ENCODE measurements at places on chromosomes 2 and 18.

GRCh38 chr18:3410273-3410672 lies 39.7 kb upstream of the TGIF1 start:
- DNase-seq: no peak

DNA sequence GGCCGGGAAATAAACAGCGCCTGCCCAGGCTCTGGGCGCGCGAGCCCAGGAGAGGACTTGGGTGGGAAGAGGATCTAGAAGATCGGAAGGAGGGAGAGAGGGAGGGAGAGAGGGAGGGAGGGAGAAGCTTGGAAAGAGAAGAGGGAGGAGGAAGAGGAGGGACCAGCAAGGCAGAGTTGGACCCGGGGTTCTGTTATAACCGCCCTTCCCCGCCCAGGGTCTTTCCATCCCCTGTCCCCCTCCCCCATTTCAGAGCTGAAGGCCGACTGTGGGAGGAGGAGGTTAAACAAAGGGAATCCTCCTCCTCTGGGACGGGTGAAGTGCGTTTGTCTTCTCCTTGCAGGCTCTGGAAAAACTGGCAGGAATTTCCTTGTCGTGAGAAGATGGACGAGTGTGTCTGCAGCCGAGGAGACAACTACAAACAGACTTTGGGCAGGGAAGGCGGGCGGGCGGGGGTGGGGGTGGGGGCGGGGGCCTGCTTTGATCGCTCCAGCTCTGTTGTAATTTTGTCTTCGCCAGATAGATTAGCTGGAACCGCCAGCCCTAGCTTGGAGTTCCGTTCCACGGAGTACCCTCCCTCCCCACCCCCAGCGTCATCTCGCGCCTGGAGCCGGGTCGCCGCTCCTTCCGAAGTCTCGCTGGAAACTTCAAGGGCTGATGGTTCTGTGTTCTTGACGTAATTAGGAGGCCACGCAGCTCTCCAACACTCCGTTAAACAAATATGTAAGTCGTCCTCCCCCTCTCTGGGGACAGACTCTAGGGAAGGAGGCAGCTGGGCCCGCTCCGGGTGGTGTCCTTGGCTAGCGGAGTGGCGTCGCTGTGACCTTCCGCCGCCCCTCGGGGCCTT lies 6.4 kb upstream of the SP9 start:
- DNase-seq: no peak

GRCh38 chr18:76604935-76605240 lies 109.8 kb upstream of the ZNF516 start:
- DNase-seq: no peak

DNA sequence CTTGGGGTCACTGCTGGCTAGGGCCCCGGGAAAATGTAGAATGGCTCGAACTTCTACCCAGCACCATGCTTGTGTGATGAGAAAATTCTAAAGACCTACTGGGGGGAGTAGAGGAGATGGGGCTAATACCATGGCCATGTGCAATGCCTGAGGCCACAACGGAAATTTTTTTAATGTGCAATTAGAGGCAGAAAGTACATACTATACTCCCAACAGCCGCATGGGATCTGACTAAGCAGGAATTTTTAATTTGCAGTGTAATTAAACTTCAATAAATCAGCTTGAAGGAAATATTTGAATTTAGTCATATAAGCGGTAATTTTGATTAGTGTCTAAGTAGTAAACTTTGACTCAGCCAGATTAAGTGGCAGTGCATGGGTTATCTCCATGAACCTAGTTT lies 53.2 kb upstream of the CNGA3 start:
- DNase-seq: no peak

GRCh38 chr2:120438301-120439066 lies 92.5 kb downstream of the INHBB start:
- DNase-seq: no peak

DNA sequence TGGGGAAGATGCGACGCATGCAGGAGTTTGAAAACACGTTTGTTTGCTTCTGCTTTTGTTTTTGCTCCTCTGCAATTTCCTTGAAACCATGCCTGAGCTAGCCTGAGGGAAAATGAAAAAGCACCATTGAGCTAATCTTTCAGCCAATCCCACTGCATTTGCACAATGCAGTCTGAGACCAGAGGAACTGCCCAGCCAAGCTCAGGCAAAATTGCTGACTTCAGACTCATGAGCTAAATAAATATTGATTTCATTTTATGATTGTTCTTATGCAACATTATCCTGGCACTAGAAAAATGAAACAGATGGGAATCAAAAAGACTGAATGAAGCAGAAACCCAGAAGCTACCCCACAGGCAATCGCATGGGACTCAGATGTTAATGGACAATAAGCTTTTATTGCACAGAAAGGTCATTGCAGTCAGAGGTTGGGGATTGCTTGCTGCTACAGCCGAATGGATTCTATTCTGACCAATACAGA lies 37.0 kb downstream of the TPRKB start:
- no peak for DNase-seq

GRCh38 chr18:28411806-28412205 lies 234.9 kb upstream of the CDH2 start:
- no peak for DNase-seq

- no peak for DNase-seq
These were observed 76.4 kb upstream of the ZNG1B start for GRCh38 chr2:113361051-113361450.

DNA sequence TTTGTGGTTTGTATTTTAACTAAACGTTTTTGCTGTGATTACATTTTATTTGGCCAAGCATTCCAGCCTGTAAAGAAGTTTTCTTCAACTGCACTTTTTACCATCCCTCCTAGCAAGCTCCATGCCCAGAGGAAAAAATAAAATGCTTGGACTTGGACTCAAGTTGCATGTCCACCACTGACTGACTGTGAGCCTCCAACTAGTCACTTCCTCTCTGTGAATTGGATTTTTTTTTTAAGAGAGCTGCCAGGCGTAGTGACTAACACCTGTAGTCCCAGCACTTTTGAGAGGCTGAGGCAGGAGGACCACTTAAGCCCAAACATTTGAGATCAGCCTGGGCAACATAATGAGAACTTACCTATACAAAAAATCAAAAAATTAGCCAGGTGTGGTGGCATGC lies 1185.2 kb upstream of the PIK3C3 start:
- DNase-seq: no peak

- DNase-seq: no peak
These were observed 41.9 kb downstream of the SPTBN1 start for GRCh38 chr2:54497763-54498680.

DNA sequence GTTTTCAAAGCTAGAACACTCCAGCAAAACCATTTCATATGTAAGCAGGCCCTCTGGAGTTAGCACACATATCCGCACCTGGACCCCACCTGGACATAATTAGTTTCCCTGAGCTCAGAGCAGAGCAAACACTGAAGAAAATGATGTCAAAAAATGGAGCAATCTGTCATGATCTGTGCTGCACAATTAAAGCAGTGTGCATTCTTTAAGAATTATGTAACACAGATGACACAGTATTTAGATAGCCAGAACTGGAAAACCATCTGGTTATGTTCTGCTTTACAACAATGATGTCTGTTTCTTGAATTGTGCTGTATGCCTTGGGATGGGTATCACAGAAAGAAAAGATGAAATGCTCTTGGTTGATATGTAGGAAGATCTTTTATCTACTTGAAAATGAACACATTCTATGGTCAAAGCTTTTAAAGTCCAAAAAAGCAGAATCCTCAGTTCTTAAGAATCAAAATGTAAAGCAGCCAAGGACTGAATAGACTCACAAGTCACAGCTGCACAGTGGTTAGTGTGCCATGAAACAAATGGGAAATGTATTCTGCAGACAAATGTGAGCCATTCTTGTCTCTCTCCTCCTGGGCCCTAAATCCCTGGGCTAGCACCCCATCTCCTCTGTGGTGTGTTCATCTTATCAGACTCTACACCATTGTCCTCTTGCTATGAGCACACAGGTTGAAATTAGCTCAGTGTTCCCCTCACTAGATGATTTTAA lies 36.8 kb downstream of the HRH4 start:
- DNase-seq: no peak

- no peak for DNase-seq
These were observed 6.3 kb upstream of the RMDN2 start for GRCh38 chr2:37918742-37919186.

- DNase-seq: no peak
These were observed 159.4 kb downstream of the PXDN start for GRCh38 chr2:1584691-1585485.

- no peak for DNase-seq
These were observed 8.3 kb downstream of the C2orf81 start for GRCh38 chr2:74413001-74413698.

GRCh38 chr2:119744335-119744939 lies 15.3 kb upstream of the PTPN4 start:
- DNase-seq: no peak

- no peak for DNase-seq
These were observed 293.0 kb downstream of the NDUFA10 start for GRCh38 chr2:239731998-239732665.

- no peak for DNase-seq
These were observed 64.1 kb downstream of the EMILIN2 start for GRCh38 chr18:2910751-2911425.

DNA sequence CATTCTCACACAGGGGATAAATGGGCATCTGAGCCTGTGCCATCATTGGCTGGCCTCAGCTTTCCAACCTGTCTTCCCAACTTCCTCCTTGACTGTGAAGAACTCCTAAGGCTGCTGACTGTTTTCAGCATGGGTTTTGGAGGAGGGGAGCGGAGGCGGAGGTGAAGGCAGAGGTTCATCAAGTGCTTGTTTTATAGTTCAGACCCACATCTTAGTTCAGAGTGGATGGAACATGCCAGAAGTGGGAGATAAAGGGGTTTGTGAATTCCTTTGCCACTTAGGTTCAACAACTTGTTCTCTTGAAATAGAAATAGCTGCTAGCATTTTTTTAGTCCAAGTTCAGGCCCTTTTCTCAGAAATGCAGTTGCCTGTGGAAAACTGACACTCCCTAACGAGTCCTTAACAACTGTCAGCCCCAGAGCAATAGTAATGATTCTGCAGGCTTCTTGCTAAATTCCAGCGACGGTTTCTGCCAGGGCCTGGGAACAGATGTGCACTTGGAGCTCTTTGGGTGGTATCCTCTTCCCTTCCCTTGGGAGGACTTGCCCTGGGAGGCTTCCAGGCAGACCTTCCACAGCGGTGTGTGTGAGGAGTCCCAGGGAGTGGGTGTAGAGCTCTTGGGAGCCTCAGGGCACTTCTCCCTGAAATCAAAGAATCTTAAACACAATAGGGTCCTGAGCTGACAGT lies 30.1 kb upstream of the ITGA6 start:
- no peak for DNase-seq

GRCh38 chr2:214542866-214543265 lies 132.0 kb downstream of the VWC2L start:
- DNase-seq: no peak

GRCh38 chr18:3075491-3075890 lies 62.5 kb upstream of the LPIN2 start:
- no peak for DNase-seq

GRCh38 chr18:31511098-31511497 lies 13.1 kb downstream of the DSG2 start:
- no peak for DNase-seq

DNA sequence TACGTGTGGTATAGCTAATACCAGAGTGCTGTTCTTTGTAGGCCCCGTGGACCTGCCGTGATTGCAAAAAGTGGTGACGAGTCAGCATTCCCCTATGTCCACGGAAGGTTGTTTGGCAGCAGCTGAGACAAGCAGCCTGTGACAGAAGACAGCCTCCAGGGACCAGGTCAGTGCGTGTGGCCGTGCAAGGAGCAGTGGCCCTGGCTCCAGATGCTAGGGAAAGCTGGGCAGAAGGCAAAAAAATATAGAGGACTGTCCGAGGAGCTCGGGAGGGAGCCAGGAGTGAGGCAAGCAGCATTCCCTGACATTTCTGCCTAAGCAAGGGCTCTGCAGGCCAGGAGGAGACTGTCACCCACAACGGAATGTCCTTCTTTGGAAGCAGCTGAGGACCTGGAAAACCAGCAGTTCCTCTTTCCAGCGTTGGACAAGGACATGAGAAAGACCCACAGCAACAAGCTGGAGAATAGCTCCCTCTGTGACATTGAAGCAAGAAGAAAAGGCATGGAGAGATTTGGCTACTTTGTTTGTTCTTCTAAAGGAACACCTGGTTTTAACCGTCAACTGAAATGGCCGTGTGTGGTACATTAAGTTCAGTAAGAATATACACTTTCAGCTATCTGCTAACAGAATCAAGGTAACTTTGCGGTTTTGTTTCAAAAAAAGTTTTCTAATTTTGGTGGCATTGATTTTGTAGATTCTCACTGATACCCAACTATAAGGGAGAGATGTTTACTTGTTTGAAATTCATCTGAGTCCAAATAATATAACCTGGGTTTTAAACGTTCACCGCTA lies 58.3 kb downstream of the NPAS2 start:
- DNase-seq: no peak

DNA sequence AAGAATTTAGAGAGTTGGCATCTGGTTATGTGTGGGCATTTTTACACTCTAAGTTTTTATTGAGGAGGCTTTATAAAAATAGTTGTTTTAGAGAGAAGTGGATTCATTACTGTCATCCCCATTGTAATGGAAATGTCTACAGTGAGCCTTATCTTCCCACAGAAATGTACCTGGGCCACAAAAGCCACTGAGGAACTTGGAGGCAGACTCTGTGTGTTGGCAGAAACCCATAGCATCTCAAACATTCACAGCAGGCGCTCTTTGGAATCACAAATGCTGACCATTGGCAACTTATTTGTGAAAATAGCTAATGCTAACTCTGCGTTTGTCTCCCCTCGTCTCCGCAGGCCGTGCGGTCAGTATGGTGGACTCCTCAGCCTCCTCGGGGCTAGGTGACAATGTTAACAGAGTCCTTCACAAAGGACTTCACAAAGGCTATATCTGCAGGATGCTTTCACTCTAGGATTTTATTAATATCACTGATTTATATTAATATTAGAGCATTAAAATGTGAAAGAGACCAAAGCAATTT lies 689.1 kb upstream of the POU3F3 start:
- no peak for DNase-seq

GRCh38 chr18:28574175-28574574 lies 397.2 kb upstream of the CDH2 start:
- no peak for DNase-seq

- DNase-seq: no peak
These were observed 25.5 kb upstream of the VIT start for GRCh38 chr2:36670881-36671595.

- DNase-seq: no peak
These were observed 31.0 kb downstream of the INSIG2 start for GRCh38 chr2:118119158-118119727.

- no peak for DNase-seq
These were observed 14.9 kb downstream of the VAPA start for GRCh38 chr18:9928646-9929259.

GRCh38 chr18:9695605-9696004 lies 12.5 kb upstream of the RAB31 start:
- no peak for DNase-seq

DNA sequence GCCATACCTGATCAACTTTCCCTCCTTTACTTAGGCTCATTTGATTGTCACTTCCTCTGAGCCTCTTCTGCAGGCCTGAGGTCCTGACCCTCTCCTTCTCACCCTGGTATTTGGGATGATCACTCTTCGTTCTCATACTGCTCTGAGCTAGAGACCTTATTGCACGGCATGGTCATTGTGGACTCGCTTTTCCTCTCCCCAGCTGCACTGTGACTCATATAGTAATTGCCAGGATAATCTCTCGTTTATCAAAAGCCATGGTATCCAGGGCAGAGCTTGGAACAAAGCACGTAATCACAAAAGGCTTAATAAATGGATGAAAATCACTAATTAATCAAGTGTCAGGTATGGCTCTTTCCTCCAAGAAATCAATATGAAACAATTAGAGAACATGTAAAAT lies 40.9 kb upstream of the TRIB2 start:
- DNase-seq: no peak

GRCh38 chr2:67243919-67244318 lies 153.2 kb upstream of the ETAA1 start:
- DNase-seq: no peak
